Uterus (tissue), 4 donors: ENCODE measurements at places on chromosomes 12 and 14. TPM values are rescaled to one million over a fixed set of nuclear protein-coding genes. Genes with fewer than 3 reads are reported as not detected.
A peak's percentile ranks its signal among the peaks of the same experiment; 100 is the strongest.

DNA sequence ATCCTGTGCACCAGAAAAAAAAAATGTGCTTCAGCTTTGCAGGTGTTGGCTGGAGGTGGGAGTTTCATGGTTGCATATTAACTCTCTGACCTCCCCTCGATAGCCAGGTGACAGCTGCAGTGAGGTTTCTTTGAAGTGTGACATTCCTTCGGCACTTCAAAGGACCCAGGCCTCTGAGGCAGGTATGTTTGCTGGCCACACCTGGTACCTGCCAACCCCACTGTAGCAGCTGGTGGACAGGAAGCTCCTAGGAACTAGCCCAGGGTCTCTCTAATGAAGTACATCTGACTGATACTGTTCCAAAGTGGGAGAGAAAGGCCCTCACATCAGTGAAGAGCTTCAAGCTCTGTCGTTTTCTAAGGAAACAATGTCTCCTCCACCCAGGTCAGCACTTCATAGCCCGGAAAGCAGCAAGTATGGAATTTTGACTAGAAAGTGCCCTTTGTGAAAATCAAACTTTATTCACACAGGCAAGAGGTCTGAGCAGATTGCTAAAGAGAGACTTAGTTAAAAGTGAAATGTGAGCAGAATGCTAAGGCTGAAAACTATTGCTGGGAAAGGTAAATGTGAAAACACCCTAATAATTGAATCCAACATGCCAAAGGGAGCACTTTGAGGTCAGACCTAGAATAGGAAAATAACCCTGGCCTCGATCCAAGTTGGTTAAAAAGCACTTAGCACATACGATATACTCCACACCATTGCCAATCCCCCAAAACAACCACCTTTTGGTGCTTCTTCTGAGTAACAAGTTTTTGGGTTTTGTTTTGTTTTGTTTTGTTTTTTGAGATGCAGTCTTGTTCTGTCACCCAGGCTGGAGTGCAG is 71.3 kb downstream of the PHLDA1 start:
- DNase-seq = no peak
- no peak overlapping the region for H3K27ac ChIP-seq
- no peaks in the 10 kb centered on the region for H3K36me3 ChIP-seq
- H3K4me3 ChIP-seq = no peak overlapping the region

- DNase-seq = no peak
- no peak overlapping the region for H3K27ac ChIP-seq
- no peak overlapping the region for H3K4me3 ChIP-seq
- no peaks in the 10 kb centered on the region for H3K36me3 ChIP-seq
Observed at GRCh38 chr12:52058631-52059361, 7.6 kb downstream of the NR4A1 start.

DNA sequence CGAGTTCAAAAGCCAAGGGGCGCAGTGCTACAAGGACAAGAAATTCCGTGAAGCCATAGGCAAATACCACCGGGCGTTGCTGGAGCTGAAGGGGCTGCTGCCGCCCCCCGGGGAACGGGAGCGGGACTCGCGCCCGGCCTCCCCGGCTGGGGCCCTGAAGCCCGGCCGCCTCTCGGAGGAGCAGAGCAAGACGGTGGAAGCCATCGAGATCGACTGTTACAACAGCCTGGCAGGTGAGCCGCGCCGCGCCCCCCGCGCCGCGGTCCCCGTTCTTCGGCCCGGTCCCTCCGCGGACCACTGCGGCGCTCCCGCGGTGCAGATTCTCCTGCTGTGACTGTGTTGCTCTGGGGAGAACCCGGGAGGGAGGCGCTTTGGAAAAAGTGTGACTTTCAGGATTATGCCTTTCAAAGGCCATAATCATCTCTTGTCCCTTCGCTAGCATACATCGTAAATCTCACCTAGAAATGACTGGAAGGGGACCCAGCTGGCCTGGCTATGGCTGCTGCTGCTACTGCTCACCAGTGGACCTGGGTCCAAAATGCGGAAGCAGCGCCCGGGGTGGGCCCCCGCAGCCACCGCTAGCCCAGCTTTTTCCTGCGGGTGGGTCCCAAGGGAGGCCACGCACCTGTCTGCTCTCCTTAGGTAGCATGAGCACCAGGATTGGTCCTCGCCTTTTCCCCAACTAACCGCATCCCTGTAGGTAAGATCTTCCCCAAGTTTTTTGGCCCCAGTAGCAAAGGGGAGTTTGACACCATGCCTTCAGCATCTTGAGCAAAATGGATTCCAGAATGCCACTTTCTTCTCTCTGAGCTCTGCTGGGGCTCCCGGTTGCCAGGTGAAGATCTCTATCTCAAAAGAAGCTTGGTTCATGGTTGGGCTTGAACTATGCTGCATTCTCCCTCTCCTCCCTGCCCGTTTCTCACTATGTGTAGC is 853 bp downstream of the TTC9 start:
- DNase-seq = no peak
- peaks cover 6% of the 10 kb centered on the region for H3K27me3 ChIP-seq
- no peak overlapping the region for H3K27ac ChIP-seq
- no peaks in the 10 kb centered on the region for H3K36me3 ChIP-seq

- no peaks in the 10 kb centered on the region for H3K27me3 ChIP-seq
- H3K4me1 ChIP-seq = no peaks in the 10 kb centered on the region
- H3K36me3 ChIP-seq = no peaks in the 10 kb centered on the region
- DNase-seq = peak; percentile 60
Observed at GRCh38 chr14:67908052-67908754, 88.6 kb downstream of the RAD51B start.

GRCh38 chr12:10740182-10740581 is 17.1 kb upstream of the YBX3 start:
- no peaks in the 10 kb centered on the region for H3K4me1 ChIP-seq
- H3K4me3 ChIP-seq = no peak overlapping the region
- no peaks in the 10 kb centered on the region for H3K27me3 ChIP-seq

Gene GLT8D2
- total RNA-seq = 22.7 TPM

Gene RDH16
- total RNA-seq = 0.29 TPM

Gene PROX2
- total RNA-seq = not detected

Gene NANOG
- not detected for total RNA-seq

Gene PTGDR
- total RNA-seq = 1.5 TPM
